ENCODE measurements at places on chromosomes 3 and 15.

DNA sequence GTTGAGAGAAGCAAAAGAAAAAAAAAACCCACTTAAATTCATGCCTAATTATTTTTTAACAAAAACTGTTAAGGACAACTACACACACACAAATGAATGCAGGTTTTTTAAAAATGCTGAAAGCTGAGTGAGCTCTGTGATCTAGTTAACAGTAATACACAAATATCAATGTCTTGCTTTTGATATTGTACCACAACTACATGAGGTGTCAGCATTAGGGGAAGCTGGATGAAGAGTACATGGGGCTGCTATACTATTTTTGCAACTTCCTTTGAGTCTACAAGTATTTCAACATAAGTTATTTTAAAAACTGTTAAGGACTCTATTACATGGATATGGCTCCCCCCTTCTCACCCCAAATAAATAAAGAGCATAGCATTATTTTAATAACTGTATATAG lies 44.7 kb downstream of the SUCLG2 start:
- DNase-seq: no peak

GRCh38 chr3:74808506-74809275 lies 194.2 kb upstream of the CNTN3 start:
- no peak for DNase-seq

GRCh38 chr3:150602426-150603152 lies 532 bp upstream of the SELENOT start:
- DNase-seq: no peak

DNA sequence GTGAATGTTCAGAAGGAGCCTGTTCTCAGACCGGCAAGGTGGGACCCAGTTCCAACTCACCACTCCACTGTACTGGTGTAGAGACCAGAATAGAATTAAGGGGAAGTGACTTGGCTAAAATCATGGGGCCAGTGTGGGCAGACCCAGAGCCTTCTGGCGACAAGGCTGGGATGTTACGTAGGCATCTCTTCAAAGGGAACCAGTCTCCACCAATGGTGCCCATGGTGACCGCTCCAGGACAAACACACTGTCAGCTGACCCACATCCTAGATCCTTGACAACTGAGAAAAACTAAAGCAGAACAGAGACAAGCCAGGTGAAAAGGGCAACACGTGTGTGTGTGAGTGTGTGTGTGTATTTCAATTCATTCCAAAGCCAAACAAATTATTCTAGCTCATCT lies 321.7 kb upstream of the FRG2C start:
- DNase-seq: no peak

DNA sequence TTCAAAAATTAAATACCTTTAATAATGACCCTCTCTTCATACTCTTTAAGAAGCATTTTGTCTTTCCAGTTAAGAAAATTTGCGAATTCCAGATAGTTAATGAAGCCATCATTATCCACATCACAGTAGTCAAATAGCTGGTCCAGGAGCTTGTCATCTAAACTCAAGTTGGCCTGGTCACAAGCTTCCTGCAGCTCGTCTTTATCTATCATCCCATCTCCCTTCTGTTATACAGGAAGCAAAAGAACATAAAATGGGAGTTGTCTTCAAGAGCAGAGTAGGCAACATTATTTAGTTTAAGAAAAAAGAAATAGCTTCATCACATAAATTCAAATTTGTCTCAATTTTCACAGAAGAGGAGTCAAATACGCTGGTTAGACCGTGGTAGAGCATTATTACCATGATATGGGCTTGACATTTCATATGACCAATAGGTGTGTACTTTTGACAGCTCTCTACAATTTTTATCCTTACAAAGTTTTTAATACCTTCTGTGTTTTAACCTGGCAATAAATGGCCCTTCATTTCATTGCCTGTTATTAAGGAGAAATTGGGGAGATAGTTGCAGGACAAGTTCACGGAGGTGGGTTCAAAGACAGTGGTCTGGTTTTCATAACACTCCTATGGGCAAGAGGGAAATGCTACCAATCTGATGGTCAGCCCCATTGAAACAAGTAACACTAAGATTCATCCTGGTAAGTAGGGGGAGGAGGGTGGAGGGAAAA lies 45.4 kb downstream of the EFHB start:
- DNase-seq: no peak

DNA sequence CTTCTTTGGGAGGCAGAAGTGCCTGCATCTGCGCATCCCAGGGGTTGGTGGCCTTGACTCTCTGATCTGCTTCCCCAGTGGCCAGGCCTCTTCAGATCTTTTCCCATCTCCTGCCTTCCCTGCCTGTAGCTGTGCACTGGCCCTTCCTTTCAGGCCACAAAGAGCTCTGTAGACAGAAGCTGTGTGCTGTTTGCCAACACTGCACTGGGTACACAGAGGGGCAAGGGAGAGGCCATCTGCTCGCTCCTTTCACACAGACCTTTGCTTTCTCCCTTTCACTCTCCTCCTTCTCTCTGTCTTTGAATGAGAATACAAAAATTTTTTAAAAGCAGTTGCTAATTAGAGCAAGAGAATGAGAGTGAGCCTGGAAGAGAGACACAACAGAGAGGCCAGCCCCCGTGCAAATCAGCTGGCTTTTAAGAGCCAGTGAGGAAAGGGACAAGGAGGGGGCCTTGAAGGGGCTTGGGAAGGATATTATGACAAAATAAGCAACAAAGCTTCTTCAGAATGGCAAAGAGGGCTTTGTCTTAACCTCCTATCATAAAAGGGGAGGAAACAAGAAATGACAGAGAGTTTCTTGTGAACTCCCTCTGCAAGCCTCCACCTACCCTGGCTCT lies 170.9 kb downstream of the EPHB1 start:
- DNase-seq: no peak

- DNase-seq: no peak
Measured at GRCh38 chr3:65960087-65960486, 78.6 kb downstream of the MAGI1 start.

- DNase-seq: no peak
Measured at GRCh38 chr3:29284497-29284896, 3.6 kb downstream of the RBMS3 start.

GRCh38 chr15:67033012-67033411 lies 32.4 kb upstream of the SMAD3 start:
- no peak for DNase-seq

GRCh38 chr3:151609491-151609890 lies 124.2 kb upstream of the AADACL2 start:
- DNase-seq: no peak

GRCh38 chr3:120435621-120436020 lies 15.2 kb downstream of the FSTL1 start:
- DNase-seq: peak; percentile 23

- no peak for DNase-seq
Measured at GRCh38 chr3:156158656-156159295, 38.4 kb downstream of the KCNAB1 start.

DNA sequence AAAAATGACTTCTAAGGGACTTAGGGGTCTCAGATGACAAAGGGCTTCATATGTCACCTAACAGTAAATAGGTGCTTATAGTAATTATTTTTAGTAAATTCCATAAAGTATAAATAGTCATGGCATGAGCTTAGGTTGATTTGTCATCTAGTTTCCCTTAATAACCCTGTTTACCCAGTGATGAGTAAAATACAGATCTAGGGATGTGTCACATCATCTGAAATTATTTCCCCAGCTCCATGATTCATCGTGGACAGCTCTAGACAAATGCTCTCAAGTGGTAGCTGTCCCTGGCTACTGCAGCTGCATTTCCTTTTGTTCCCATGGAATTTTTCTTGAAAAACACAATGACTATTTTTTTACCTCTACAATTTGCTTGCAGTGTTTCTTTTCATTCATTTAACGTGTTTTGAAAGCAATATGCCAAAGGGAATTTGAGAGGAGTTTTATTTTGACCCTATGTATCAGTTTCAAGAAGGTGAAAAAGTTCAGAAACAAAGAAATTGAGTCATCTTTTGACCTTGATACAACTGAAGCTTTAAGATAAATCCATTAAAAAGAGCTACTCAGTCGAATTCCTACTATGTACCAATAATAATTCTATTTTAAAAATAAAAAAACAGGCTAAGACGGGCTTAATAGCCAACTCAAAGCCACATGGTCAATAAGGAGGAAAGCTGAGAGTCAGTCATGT lies 241.6 kb downstream of the KCNMB2 start:
- DNase-seq: peak; percentile 32

DNA sequence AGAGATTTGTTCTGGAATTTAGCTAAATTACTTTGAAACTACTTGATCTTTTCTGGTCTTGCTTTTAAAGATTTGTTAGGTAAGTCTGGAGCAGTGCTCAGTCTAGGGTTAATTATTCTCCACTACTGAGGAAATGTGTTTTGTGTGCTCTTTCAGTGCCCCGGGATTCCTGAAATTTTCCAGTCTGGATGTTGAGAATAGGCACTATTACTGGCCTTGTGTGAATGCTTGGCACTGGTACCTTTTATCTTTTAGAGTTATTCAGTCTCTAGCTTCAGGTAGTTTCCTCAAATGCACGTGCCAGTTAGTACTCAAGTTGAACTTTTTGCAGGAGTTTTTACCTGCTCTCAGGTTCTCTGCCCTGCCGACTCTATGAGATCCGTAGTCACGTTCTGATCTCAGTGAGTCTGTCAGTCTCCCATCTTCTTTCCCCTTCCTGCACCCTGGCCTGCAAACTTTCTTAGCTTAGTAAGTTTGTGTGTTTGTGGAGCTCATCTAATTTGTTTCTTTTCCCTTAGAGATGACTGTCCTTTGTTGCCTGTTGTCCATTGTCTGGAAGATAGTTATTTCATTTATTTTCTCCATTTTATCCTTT lies 39.5 kb downstream of the TCF12 start:
- no peak for DNase-seq

GRCh38 chr15:27601239-27601960 lies 497.7 kb downstream of the OCA2 start:
- no peak for DNase-seq

- no peak for DNase-seq
Measured at GRCh38 chr3:85360742-85361387, 402.1 kb downstream of the CADM2 start.

GRCh38 chr3:42410370-42411131 lies at the start of gene LYZL4:
Gene LYZL4 (minus strand): TSS chr3:42410610. CDS start chr3:42407251, 3,359 bp downstream.
- no peak for DNase-seq

DNA sequence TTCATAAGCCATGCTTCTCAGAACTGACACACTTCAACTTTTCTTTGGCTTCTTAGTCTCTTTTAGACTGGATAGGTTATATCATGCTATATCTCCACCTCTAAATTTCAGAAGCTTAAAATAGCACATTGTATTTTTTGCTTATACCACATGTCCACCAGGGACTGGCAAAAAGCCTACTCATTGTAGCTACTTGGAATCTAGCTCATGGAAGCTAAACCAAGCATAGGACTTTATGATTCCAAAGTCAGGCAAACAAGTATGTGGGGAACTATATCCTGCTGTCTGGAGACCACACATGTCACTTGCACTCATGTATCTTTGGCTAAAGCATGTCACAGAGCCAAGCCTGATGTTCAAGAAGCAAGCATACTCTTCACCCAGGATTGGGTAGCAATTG lies 245.0 kb upstream of the RASGRP1 start:
- no peak for DNase-seq

DNA sequence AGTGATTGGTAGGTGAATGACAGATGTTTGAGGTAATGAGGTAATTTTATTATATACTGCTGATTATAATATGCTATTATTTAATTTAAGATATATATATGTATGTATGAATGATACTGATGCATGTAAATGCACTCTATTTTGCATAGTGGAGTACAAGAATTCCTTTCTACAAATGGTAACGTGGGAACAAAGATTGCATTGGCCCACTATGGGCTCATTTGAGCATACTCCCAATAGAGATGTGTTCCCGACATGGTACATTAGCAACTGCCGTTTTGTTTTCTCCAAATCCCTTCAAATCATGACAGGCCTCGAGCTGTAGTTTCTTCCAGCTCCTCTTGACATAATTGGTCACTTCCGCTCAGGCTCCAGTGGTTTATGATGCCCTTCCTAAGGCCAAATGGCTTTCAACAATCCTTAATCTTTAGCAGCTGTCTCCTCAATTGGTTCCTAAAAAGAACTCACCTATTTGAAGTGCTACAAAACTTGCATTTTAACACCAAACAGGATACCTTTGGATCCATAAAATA lies 266.1 kb downstream of the ADAMTSL3 start:
- DNase-seq: no peak

- DNase-seq: peak; percentile 67
Measured at GRCh38 chr3:73502609-73503583, 121.8 kb downstream of the PDZRN3 start.

- DNase-seq: no peak
Measured at GRCh38 chr3:21795152-21795837, 44.3 kb upstream of the ZNF385D start.

DNA sequence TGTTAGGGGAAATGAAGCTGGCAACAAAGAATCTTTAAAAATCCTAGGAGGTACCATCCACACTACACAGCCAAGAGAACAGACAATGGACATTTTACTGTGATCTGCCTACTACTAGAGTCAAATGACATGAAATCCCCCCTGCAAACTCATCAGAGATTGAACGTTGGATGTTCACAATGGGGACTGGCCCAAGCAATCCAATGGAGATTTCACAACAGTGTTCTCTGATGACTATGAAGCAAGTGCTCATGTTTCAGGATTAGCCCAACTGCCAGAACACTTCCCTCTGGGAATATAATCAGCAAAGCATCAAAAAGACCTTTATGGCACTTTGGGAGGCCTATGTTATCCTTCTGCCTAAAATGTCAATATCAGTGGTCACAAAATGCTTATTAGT lies 97.8 kb downstream of the IGSF11 start:
- no peak for DNase-seq

- DNase-seq: peak; percentile 55
Measured at GRCh38 chr3:57805674-57806073, 49.6 kb downstream of the SLMAP start.

- no peak for DNase-seq
Measured at GRCh38 chr3:151625086-151625485, 108.6 kb upstream of the AADACL2 start.

DNA sequence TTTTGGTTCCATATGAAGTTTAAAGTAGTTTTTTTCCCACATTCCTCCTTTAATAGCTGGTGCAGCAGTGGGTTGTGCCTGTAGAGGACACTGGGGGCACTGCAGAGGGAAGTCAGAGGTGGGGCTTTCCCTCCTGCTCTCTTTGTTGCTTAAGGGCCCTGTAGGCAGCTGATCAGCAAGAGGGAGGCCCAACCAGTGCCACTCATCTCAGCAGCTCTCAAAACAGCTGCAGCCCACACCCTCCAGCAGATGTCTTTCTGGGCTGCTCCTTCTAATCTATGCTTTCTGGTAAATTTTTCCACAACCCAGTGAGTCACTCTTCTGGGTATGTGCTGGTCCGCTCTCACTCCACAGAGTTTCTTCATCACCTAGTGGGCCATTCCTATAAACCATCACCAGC lies 263.8 kb downstream of the FEZF2 start:
- DNase-seq: peak; percentile 85

DNA sequence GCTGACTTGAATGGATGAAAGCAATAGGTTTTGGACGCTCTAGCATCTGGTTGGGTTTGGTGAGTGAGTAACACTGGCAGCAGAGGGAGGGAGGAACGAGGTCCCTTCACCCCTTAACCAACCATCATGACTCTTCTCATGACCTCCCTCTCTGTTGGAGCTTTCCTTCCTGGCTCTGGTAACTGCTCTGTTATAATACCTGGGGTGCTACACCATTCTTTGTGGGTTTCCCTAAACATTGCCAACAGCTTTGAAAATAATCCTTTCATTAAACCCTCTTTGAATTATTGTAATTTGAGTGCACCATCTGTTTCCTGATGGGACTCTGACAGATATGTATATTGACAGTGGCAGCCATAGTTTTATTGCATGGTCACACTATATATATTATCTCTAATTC lies 146.2 kb upstream of the PTPRG start:
- no peak for DNase-seq

GRCh38 chr15:79455361-79455760 lies 23.2 kb downstream of the MINAR1 start:
- DNase-seq: no peak

Measured in AG08396 (cell line).